ENCODE measurements at places on chromosomes 13 and 19.

DNA sequence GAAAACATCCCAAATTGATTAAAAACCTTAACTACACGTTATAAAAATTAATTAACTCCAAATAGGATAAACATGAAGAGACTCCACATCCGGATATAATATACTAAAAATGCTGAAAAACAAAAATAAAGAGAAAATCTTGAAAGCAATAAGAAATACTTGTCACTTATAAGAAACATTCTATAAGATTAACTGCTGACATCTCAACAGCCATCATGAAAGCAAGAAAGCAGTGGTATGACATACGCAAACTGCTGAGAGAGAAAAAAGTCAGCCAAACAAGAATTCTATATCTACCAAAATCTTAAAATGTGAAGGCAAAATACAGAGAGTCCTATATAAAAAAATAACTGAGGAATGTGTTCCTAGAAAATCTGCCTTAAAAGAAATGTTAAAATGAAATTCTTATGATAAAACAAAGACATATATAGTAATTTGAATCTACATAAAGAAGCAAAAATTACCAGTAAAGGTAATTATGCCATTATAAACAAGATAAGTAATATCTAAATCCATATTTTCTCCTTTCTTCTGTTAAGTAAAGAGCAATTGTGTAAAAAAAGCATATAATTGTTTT is 1851.1 kb downstream of the PCDH9 start:
- DNase-seq = no peak

GRCh38 chr19:47419789-47420188 is 462 bp upstream of the MEIS3 start:
- DNase-seq = no peak

GRCh38 chr19:3593156-3593555 is 7.9 kb downstream of the GIPC3 start:
- DNase-seq = no peak

DNA sequence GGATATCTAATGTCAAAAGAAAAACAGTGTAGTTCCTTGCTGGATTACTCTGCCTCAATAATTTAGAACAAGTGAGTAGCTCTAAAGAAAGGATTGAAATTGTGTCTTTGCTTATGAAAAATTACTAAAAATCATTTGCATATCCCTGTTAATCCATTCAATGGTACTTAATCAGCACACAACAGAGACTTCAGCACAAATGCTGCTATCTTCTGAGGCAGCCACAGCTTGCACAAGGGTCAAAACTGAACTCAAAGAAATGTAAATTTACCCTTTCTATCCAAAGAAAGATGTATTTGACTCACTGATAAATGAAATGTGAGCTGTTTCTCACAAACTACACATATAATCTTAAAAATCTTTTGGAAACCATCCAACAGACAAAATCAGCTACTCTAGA is 116.2 kb downstream of the LHFPL6 start:
- DNase-seq = no peak

- DNase-seq = no peak
Observed at GRCh38 chr13:112888238-112889111, 80.5 kb upstream of the MCF2L start.

- no peak for DNase-seq
Observed at GRCh38 chr13:77898097-77898496, 20.5 kb downstream of the EDNRB start.

DNA sequence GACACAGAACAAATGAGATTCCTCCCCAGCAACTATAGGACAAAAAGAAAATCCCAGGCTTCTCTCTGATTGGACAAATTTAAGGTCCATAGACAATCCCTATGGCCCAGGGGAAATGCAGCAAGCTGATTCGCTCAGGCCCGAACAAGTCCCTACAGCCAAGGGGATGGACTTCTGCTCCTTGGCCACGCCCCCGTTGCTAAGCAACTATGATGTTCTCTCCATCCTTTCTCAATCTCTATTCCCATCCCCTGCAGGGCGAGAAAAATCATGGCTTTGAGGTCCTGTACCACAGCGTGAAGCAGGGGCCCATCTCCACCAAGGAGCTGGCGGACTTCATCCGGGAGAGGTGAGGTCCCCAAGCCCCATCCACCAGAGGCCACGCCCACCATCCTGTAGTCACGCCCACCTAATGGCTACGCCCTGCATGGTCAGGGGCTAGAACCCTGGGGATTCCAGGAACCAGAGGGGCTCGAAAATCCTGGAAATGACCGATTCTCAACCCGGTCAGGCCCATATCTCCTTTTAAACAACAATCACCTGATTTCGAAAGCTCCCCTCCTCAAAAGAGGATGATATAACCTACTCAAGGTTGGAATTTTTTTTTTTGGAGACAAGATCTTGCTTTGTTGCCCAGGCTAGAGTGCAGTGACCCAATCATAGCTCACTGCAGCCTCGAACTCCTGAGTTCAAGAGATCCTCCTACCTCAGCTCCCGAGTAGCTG is 11.4 kb downstream of the FCHO1 start:
- no peak for DNase-seq

- DNase-seq = no peak
Observed at GRCh38 chr19:49857061-49857837, 6.3 kb downstream of the PTOV1 start.

DNA sequence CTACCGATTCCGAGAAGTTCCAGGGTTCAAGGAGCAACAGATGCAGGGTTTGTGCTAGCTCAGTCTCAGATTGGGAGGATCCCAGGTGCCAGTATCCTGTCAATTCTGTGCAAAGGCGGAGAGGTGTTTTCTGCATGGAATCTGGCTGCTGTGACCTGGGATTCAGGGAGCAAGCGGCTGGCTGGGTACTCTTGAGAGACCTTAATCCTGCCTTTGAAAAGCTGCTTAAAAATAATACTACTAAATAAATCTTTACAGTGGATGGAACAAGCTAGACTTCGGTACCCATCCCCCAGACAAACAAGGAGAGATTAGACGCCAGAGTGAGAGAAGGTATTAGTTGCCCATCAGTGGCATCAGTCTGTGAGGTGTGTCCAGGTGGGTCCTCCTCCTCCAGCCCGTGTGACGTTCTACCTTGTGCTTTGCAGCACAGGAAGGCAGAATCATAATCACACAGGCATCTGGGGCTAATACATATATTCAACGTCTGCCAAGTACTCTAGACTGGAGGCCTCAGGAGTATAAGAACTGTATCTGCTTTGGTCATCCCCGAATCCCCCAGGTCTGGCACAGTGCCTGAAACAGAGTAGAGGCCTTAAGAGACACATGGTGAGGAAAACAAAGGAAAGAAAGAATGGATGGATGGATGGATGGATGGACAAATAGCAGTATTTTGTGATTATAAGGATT is 230.6 kb downstream of the ZNF536 start:
- no peak for DNase-seq

DNA sequence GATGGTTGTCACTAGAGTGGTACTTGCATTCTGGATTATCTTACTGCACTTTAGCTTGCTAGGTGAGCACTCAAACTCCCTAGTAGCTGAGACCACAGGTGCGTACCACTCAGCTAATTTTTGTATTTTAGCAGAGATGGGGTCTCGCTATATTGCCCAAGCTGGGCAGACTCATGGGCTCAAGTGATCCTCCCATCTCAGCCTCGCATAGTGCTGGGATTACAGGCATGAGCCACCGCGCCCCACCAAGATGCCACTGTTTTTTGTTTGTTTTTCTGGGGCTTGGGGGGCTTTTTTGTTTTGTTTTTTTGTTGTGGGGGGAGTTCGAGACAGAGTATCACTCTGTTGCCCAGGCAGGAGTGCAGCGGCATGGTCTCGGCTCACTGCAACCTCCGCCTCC is 17.8 kb downstream of the LYPD3 start:
- no peak for DNase-seq

GRCh38 chr13:100659578-100659977 is 15.0 kb downstream of the TMTC4 start:
- DNase-seq = no peak

DNA sequence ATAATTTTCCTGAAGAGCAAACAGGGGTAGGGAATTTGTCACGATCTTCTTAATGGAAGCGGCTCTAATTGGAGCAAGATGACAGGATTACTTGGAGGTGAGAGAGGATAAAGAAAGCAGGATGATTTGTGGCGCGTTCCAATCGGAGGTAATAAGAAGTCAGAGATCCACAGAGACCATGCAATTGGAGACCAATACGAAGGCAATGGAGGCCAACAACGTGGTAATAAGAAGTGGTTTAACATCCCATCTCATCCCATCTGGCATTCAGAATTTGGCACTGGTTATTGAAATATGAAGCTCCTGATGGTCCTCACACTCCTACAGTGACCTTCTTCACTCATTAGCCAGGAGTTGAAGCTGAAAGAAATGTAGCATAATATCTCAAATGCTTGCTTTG is 130.6 kb downstream of the DLEU7 start:
- DNase-seq = no peak

DNA sequence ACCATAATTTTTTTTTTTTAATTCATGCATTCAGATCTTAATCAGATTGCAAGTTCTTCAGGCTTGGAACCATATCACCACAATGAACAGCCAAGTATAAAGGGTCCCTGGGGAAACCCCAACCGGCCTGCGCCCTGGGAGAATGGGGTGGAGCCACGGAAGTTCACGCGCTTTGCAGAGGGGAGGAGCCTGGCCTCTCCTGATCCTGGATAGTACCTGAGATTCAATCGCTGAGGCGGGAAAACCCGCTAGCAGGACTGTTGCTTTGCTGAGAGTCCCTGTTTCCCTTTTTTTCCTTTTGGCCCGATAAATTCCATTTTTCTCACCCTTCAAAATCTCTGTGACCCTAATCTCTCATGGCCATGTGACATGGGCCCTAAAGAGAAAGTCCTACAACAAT is 385.1 kb downstream of the IRS2 start:
- no peak for DNase-seq

GRCh38 chr19:57789288-57789687 is 19.8 kb downstream of the ZNF586 start:
- DNase-seq = no peak

GRCh38 chr13:102693250-102693649 is 1.6 kb downstream of the METTL21C start:
- no peak for DNase-seq

DNA sequence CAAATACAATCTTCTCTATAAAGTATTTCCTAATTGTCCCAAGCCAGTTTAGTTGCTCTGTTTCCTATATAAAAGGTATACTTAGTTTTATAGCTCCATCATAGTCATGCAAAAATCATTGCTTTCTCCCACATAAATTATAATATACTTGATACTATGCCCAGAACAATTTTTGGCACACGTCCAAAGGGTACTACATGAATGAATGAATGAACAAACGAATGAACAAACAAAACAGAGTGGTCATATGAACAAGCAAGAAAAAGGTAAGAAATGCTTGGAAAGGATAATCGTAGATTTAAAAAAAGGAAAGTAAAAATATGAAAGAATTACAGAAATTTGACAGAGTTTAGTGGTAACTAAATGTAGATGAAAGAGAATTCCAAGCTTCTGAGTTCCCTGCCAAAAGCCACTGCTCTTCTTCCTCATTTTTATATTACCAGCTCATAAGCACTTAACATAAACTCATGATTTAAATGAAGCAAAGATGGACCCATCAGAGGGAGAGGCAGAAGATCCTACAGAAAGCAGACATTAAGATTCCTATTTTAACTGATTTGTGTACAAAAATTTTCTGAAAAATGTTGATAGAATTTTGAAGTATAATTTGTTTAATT is 123.2 kb downstream of the ENOX1 start:
- DNase-seq = no peak

GRCh38 chr19:39970425-39970674 is 615 bp upstream of the PSMC4 start:
- no peak for DNase-seq

GRCh38 chr19:46202872-46203860 is 26.4 kb upstream of the IGFL1 start:
- DNase-seq = no peak

DNA sequence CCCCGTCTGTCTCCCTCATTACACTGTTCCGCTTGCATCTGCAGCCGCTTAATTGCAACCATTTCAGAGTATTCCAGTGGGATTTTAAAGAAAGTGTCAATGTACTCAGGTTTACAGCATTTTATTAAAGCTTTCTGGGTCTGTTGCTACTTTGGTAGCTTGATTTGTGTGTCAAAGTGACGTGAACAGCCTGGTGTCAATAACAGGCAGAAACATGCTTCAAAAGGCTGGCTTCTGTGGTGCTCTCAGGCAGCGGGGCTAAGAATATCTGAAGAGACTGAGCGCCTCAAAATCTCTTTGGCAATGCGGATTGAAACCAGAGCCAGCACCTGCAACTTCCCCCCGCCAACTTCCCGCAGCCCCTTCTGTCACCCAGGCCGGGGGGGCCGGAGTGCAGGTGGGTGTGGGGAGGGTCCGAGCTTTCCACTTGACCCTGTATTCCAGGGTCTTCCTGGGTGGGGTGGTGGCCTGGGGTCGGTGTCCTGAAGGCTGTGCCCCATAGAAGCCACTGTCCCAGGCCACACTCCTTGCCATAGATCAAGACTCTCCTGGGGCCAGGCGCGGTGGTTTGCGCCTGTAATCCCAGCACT is 81.2 kb downstream of the KDM4B start:
- DNase-seq = no peak

DNA sequence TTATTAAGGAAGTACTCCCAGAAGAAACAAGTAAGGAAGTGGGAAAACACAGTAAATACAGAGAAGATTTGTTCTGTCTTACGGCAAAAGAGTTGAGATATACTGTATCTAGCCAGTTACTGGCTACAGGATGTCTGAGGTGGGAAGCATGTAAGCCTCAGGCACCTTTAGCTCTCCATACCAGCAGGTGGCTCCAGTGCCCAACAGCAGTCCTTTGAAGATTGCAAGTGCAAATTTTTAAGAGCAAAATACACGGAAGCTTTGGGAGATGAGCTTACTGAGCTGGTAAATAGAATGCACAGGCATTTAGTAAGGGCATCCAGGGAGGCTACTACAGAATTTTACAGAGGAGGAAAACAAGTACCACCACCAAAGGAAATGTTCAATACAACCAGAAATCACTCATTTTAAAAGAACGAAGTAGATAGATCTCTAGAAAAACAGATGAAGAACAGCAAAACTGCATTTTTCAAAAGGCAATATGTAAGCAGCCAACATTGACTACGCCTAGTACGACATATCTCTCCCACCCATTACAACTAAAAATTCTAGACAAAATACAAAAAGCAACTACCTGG is 57.9 kb upstream of the VSTM2B start:
- no peak for DNase-seq

DNA sequence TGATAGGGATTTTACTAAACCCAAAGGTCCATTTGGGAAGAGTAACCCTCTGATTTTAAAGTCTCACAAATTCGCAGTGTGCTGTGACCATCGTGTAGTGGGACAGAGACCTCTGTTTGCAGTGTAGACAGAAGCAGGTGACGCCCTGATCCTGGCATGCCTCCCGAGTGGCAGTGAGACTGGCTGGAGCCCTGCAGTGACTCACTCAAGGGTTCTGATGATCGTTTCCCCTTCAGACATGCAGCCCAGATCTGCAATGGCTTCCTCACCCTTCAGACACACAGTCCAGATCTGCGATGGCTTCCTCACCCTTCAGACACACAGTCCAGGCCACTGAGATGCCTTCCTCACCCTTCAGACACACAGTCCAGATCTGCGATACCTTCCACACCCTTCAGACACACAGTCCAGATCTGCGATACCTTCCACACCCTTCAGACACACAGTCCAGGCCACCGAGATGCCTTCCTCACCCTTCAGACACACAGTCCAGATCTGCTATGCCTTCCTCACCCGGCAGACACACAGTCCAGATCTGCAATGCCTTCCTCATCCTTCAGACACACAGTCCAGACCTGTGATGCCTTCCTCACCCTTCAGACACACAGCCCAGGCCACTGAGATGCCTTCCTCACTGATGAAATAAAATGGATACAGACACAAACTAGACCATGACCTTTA is 125.2 kb downstream of the ATP11A start:
- DNase-seq = no peak
